ENCODE measurements at places on chromosomes 3 and 15.

- DNase-seq: no peak
Measured at GRCh38 chr3:51715977-51716294, 9.1 kb downstream of the GRM2 start.

DNA sequence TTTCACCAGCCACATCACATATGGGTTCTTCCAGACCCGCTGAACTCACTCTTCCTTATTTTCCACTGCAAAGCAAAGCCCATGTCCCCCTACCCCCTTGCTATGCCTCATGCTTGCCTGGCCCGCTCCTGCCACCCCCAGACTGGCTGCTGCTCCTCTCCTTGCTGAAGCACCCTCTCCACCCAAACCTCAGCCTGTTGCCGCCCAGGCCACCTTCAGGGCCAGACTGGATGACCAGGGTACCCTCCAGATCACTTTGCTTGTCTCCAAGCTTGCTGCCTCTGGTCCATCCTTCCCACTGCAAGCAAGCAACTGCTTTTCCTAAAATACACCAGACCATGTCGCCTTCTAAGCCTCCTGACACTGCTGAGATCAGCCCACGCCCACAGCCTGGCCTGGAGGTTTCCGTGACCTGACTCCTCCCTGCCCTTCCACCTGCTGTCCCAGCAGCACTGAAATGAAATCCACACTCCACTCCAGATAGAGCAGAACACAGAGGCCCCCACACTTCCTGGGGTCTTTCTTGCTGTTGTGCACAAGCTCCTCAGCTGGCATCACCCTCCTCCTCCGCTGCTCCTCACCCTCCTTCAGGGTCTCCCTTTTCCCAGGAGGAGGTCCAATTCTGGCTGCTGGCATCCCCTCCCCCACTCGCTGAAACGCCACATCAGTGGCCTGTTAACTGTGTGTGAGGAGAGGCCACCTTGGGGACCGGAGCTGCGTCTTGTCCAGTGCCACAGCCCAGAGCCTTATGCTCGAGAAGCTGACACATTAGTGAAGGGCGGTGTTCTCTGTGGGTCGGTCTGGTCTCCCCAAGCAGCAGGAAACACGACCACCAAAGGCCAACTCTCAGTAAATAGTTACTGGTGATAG lies 99.1 kb downstream of the ADCY5 start:
- no peak for DNase-seq

GRCh38 chr15:60975218-60975617 lies 253.9 kb downstream of the RORA start:
- no peak for DNase-seq

DNA sequence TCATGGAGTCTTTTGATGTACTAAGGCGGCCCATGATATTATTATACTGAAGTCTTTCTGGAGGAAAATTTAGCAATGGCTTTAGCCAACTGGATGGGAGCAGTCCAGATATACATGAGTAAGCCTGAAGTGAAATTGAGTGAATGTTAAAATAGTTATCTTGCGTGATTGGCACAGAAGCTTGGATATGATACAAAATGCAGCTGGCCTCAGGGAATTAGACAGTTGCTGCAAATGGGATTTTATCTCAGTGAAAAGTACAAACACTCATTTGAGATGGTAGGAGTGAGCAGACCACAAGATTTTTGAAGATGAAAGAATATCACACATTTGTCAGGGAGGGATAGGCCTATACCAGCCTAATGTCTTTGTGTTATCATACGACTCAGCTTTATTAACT lies 8.9 kb downstream of the LMOD3 start:
- no peak for DNase-seq

GRCh38 chr15:48603922-48604321 lies 41.6 kb downstream of the FBN1 start:
- no peak for DNase-seq

DNA sequence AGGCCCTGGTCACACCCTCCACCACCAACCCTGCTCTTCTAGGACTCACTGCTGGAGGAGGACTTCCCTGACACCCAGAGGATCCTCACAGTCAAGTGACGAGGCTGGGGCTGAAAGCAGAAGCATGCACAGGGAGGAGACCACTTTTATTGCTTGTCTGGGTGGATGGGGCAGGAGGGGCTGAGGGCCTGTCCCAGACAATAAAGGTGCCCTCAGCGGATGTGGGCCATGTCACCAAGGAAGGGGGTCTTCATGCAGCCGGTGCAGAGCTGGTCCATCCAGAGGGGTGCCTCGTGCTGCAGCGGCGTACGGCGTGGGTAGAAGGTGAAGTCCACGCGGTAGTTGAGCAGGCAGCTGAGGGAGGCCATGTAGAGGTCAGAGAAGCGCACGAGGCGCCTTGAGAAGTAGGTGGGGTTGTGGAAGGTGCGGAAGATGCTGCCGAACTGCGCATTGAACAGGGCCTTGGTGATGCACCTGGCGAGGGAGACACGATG lies 9.4 kb downstream of the NT5DC2 start:
- no peak for DNase-seq

- no peak for DNase-seq
Measured at GRCh38 chr3:57787867-57788623, 31.9 kb downstream of the SLMAP start.

All from skeletal muscle cell (primary cell).